Activated effector memory CD4-positive, alpha-beta T cell treated with Interleukin-2 at 50 U/mL for 16 hours (primary cell): ENCODE measurements at places on chromosomes 1 and 21.

- DNase-seq = no peak
These were observed 1.3 kb upstream of the GPATCH4 start for GRCh38 chr1:156602557-156602993.

DNA sequence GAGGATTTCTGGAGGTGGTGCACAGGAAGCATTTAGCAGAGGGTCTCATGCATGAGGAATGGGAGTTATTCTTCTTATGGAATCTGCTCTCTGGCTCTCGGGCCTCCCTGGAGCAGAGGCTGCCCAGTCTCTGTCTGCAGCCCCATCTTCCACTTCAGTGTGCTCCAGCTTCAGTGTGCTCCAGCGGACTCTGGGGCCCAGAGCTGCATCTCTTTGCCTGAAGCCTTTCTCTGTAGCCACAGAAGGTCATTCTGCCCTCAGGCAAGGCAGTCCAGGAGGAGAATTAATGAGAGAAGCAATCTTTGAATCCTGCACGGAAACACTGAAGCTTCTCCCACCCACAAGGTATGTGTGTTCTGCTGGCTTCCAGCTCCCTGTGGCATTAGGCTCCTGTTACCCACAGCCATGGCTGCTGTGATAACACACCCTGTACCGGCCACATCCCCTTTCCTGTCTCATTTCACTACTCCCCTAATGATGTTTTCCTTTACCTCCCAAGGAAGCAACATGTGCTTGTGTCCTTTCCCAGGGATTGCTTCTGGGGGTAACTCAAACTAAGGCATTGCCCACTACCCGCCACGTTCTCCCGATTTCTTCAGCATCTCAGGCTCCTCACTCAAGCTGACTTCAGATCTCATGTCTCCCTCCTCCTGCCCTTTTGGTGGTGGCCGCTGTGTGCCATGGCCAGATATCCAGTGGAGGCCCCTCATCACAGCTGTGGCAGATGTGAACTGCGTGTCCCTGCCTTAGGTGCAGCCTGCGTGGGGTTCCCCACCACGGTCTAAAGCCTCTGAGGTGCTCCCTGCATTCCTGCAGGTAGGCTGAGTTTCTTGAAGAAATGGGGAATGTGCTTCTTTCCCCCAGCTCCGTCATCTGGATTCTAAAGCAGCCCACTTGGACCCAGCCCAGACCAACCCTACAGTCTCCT is 181.2 kb upstream of the GALNT2 start:
- no peak for DNase-seq

GRCh38 chr1:97243973-97244560 is 522.5 kb downstream of the PTBP2 start:
- DNase-seq = no peak

DNA sequence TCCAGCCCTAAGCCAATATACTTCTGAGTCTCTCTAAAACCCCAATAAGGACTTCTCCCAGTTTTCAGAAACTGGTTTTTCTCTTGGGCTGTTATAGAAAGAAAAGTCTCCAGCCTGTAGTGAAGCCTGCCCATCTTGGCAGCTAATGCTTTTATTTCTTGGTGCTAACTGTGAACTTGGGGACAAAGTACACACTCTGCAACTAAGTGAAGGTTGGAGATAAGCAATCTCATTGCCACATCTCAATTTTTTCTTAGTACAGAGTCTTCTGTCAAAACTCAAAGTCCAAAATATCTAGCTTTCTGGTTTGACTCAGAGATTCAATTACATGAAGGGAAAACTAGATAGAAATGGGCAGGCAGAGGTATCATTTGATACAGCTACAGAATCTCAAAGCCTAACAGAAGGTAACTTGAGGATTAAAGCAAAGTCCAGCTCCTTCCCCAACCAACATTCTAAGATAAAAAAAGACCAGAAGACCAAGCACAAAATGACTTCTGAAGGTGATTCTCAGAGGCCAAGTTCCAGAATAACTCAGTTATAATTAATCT is 14.0 kb downstream of the AK2 start:
- no peak for DNase-seq

DNA sequence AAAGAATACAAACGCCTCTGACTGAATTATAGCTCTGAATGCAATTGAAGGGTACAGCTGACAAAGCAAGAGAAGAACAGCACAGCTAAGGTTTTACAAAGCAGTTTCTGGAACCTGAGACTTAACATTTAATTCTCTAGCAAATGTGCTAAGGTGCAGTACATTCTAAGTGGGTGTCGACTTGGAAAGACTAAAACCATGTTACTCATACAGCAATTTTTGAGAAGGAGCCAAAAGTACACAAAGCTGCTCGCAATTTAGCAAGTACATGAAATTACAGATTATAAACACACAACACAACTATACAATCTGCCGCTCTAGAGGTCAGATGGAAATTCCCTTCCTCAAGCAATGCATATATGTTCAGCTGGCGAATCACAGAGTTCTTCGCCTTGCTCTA is 121.9 kb downstream of the TIAM1 start:
- no peak for DNase-seq

DNA sequence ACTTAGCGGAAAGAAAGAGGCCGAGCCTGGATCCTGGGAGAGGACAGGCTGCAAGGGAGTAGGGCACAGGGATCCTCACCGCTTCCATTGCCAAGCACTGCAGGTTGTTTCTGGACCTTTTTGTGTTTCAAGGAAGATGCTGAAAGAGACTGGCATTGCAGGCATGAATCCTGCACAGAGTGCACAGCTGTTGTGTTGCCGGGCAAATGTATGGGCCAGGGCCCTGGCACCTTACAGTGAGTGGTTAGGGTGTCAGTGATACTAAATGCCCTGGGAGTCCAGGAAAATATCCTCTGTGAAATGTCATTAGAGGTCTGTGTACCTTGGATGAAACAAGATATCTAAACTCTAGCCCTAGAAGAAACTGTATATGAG is 145.5 kb upstream of the FGGY start:
- DNase-seq = no peak

GRCh38 chr1:186575348-186575747 is 104.9 kb downstream of the PTGS2 start:
- no peak for DNase-seq

DNA sequence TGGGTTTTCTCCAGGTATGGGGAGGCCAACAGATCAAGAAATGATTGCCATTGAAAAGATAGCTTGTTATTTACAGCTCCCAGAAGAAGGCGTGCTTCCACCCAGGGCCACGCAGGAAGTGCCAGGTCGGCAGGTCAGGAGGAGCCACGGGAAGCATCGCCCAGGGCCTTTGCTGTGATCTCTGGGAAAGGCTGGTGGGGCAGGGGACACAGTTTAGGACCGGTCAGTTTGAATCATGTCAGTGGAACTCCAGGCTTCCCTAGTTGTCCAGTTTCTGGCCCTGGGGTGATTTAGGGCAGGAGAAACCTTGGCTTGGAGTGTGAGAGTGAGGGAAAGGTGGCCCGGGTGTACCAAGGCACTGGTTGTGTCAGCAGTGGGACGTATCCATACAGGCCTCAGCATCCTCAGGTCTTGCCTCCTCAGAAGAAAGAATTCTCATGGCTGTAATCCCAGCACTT is 11.4 kb downstream of the PLA2G5 start:
- no peak for DNase-seq

- peak; percentile 66 for DNase-seq
These were observed 46.7 kb upstream of the PCBP3 start for GRCh38 chr21:45596704-45597318.

GRCh38 chr1:244291236-244292201 is 160.2 kb downstream of the ADSS2 start:
- no peak for DNase-seq

GRCh38 chr1:187691439-187691838 is 862.7 kb downstream of the PLA2G4A start:
- no peak for DNase-seq

DNA sequence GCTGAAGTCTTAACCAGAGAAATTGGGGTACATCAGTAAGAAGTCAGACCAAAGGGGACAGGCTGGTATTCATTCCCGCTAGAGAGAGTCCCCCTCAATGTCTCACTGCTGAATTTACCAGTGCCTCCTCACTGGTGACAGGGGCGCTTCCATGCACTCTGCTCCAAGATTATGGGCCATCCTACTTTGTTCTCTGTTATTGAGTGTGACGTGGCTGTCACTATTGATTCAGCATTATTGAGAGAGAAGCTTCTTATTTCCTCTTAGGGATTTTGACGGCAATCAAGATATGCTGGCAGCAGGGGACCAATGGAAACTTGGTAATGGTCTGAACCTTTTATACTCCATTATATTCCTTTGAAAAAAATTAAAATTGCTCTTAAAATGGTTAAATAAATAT is 118.6 kb downstream of the SYF2 start:
- no peak for DNase-seq

DNA sequence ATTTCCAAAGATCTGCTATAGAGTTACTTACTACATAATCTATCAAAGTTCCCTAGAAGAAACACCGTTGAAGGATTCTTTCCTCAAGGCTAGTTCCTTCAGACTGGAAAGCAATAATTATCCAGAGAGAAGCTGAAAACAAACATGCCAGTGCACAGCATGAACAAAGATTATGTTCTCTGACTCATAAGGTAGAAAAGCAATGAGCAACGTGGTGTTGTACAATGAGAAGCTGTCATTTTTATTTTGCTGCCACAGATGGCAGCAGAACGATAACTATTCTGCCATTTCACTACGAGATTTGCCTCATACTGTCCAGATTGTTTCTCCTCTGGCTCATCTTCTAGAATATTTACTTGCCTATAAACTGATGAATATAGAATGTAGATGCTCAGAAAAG is 10.7 kb downstream of the EXTL2 start:
- no peak for DNase-seq

DNA sequence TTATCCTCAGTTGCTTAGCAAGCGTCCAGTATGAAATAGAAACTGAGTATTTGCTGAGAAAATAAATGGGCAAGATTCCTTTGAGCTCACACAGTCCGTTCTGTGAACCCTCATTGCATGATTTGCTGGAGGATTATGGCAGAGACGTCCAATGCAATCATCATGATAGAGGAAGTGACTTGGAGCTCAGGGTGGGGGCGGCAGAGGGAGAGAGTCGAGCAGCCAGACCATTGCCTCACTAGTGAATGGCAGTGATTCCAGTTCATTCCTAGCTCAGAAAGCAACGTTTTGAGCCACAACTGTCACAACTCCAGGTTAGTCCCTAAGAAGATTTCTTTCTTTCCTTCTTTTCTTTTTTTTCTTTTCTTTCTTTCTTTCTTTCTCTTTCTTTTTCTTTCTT is 27.5 kb upstream of the COL9A2 start:
- DNase-seq = no peak

DNA sequence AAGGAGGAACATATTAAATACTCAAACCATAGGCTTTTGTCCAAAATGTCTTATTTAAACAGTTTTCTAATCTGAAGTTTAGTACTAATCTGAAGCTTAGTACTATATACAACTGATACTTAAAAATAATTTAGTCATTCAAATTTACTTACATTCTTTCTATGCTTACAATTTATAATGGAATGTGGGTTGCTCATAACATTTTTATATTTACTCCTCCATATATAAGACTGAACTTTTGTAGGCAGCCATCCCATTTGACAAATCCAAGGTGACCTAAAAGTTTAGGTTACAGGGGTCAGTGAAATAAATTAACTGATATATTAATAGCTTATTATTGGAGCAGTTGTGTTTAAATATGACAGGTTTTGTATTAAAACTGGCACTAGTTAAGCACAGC is 570.6 kb downstream of the DPYD start:
- DNase-seq = no peak

GRCh38 chr21:41169701-41170100 is 1.7 kb downstream of the BACE2 start:
- DNase-seq = no peak

DNA sequence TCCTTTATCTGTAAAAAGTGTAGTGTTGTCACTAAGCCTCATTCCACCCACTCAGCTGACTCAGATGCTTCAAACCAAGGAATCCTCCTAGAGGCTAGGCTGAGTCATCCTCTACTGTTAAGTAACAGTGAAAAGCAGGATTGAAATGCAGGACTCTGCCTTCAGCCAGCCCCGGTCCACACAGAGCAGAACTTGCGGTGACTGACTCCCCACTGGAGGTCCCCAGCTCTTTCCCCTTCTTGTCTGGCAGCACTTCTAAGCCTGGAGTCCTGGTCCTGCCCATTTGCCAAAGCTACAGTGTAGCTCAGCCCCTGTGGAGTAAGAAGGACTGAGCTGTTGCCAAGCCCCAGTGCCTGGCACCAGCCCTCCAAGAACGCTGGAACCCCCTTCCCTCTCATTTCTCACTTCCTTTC is 1.7 kb downstream of the RAB7B start:
- no peak for DNase-seq

- DNase-seq = no peak
These were observed 4.5 kb downstream of the PLA2G2A start for GRCh38 chr1:19974822-19975416.

DNA sequence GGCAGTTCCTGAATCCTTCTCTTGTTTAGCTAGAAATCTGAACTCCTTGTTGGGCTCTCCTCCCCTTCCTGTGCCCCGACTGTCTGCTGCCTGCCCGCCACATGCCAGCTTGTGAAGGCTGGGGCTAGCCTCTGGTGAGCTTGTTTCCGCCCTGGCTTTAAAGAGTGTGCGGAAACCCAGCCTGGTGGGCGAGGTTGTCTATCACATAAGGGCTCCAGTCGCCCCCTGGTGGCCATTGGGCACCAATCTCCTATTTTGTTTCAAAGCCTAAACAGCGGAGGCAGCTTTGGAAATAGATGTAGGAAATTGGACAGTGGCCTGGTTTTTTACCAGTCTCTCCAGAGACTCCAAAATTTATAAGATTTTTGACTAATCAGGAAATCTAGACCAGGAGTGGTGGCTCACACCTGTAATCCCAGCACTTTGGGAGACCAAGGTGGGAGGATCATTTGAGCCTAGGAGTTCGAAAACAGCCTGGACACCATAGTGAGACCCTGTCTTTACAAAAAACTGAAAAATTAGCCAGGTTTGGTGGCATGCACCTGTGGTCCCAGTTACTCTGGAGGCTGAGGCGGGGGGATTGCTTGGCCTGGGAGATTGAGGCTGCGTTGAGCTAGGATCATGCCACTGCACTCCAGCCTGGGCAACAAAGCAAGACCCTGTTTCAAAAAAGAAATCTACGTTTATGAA is 9.8 kb downstream of the ATP8B2 start:
- peak; percentile 80 for DNase-seq

- no peak for DNase-seq
These were observed 320.9 kb downstream of the PCP4 start for GRCh38 chr21:40187946-40188654.

GRCh38 chr1:159783724-159784123 is 3.0 kb downstream of the DUSP23 start:
- no peak for DNase-seq

DNA sequence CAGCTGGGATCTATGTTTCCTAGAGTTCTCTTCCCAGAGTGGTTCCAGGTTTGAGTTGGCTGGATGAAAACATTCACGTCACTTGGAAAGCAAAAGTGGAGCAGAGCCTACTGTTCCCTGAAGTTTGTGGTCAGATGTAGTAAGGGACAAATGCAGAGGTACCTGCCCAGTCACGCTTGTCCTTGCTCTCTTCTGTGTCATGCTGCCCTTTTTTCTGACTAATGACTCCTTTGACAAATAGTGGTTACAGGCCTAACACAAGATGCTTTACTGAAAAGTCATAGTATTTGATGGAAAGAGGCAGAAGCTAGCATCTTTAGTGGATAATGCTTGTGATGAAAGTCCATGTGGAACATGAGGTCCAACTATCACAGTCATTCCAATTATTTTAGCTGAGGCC is 881.4 kb upstream of the B3GALT2 start:
- DNase-seq = no peak
